ENCODE measurements at places on chromosomes 6 and 20.

DNA sequence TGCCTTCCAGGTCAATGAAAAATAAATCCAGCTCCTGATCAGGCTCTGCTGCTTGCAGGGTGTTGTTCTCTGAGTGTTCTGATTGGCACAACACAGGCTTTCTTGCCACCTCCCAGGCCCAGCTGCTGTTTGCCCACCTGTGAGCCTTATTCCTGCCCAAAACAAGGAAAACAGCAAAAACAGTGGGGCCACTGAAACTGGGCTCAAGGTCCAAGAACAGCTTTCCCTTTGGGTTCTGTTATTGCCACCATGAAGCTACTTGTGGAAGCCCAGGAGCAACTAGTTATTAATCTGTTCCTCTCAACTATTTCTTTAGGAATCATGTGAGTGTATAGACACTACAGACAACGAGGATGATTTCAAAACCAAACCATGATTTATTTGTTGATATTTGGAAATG, 159.1 kb downstream of the PLCB1 start:
- H3K27ac ChIP-seq: no peak overlapping the region
- no peaks in the 10 kb centered on the region for H3K36me3 ChIP-seq
- peaks cover 1% of the 10 kb centered on the region for H3K27me3 ChIP-seq
- no peak overlapping the region for H3K4me3 ChIP-seq
- H3K4me1 ChIP-seq: no peaks in the 10 kb centered on the region
- DNase-seq: no peak

GRCh38 chr6:74519163-74519562, 686.7 kb downstream of the COL12A1 start:
- no peak for DNase-seq
- no peak overlapping the region for H3K4me3 ChIP-seq
- no peaks in the 10 kb centered on the region for H3K27me3 ChIP-seq
- H3K36me3 ChIP-seq: no peaks in the 10 kb centered on the region
- H3K27ac ChIP-seq: no peak overlapping the region
- H3K4me1 ChIP-seq: no peaks in the 10 kb centered on the region

DNA sequence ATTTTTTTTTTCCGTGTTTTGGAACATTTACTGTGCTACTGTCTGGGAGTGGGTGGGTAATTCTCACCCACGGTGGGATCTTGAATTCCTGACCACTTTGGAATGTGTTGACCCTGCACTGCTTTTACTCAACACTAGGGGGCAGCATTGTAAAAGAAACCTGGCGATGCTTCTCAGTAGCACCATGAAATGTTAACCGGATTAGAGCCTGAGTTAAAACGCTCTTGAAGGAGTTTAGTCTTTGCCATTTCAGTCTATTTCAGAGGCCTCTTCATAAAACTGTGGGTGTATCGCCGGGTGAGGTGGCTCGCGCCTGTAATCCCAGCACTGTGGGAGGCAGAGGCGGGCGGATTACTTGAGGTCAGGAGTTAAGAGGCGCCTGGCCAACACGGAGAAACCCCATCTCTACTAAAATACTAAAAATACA, 114.4 kb upstream of the PRND start:
- H3K4me3 ChIP-seq: no peak overlapping the region
- H3K27me3 ChIP-seq: peaks cover 22% of the 10 kb centered on the region
- H3K36me3 ChIP-seq: no peaks in the 10 kb centered on the region
- peak; percentile 41 for DNase-seq

- H3K4me3 ChIP-seq: no peak overlapping the region
- DNase-seq: no peak
- peaks cover 14% of the 10 kb centered on the region for H3K4me1 ChIP-seq
- H3K36me3 ChIP-seq: no peaks in the 10 kb centered on the region
- H3K27ac ChIP-seq: no peak overlapping the region
Observed at GRCh38 chr6:21259660-21260059, 333.9 kb upstream of the SOX4 start.

GRCh38 chr20:44585057-44585963, 2.9 kb downstream of the PKIG start:
- no peaks in the 10 kb centered on the region for H3K36me3 ChIP-seq
- H3K4me1 ChIP-seq: peaks cover 15% of the 10 kb centered on the region
- DNase-seq: no peak
- H3K4me3 ChIP-seq: no peak overlapping the region
- peaks cover 3% of the 10 kb centered on the region for H3K27me3 ChIP-seq

- no peaks in the 10 kb centered on the region for H3K27me3 ChIP-seq
- H3K27ac ChIP-seq: no peak overlapping the region
- no peaks in the 10 kb centered on the region for H3K4me1 ChIP-seq
- no peaks in the 10 kb centered on the region for H3K36me3 ChIP-seq
- H3K4me3 ChIP-seq: no peak overlapping the region
Observed at GRCh38 chr6:14995208-14995607, 250.7 kb upstream of the JARID2 start.

DNA sequence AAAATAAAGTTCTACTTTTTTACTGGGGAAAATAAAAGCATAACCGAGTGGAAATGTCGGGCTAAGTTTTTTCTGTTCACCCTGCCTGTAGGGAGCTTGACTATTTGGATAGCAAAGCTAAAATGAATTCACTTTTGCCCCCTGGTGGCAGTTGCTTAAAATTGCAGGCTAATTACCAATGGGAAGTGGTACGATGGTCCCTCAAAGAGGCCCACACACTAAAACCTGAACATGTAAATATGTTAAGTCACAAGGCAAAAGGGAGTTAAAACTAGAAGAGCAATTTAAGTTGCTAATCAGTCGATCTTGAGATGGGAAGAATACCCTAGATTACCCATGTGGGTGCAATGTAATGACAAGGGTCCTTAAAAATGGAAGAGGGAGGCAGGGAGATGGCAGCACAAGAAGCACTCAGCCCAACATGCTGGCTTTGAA, 916 bp upstream of the SUN5 start:
- H3K4me3 ChIP-seq: no peak overlapping the region
- no peak for DNase-seq
- no peak overlapping the region for H3K27ac ChIP-seq
- peaks cover 3% of the 10 kb centered on the region for H3K36me3 ChIP-seq
- no peaks in the 10 kb centered on the region for H3K27me3 ChIP-seq

- H3K36me3 ChIP-seq: no peaks in the 10 kb centered on the region
- H3K27ac ChIP-seq: no peak overlapping the region
- DNase-seq: no peak
- peaks cover 5% of the 10 kb centered on the region for H3K4me1 ChIP-seq
Observed at GRCh38 chr6:12178521-12178920, 111.6 kb upstream of the EDN1 start.

- no peaks in the 10 kb centered on the region for H3K4me1 ChIP-seq
- no peaks in the 10 kb centered on the region for H3K36me3 ChIP-seq
- DNase-seq: no peak
- no peak overlapping the region for H3K4me3 ChIP-seq
Observed at GRCh38 chr6:40710626-40711330, 123.6 kb upstream of the LRFN2 start.

- peaks cover 5% of the 10 kb centered on the region for H3K36me3 ChIP-seq
- H3K27me3 ChIP-seq: no peaks in the 10 kb centered on the region
- peak overlapping the region; percentile 86 for H3K27ac ChIP-seq
- H3K4me1 ChIP-seq: peaks cover 24% of the 10 kb centered on the region
Observed at GRCh38 chr6:38571721-38572120, 68.0 kb downstream of the BTBD9 start.

GRCh38 chr6:156832231-156832647, 55.1 kb downstream of the ARID1B start:
- peaks cover 24% of the 10 kb centered on the region for H3K4me1 ChIP-seq
- H3K36me3 ChIP-seq: peaks cover 38% of the 10 kb centered on the region
- no peak overlapping the region for H3K27ac ChIP-seq
- no peak for DNase-seq

DNA sequence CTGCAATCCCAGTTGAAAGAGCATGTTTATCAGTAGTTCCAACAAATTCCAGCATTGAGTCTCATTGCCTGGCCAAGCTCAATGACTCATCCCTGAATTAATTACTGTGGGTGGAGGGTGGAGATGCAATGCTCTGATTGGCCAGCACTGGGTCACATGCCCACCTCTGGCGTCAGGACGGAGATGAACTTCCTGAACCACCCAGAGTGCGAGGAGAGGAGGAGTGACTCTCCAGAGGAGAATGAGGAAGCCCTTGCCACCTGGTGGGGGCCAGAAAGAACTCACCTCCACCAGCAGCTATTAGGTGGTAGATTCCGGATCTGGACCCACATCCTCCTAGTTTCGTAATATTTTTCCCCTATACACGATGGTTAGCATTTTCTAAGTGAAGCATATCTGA, 283.9 kb downstream of the TBC1D7 start:
- no peak for DNase-seq
- H3K36me3 ChIP-seq: no peaks in the 10 kb centered on the region
- peaks cover 2% of the 10 kb centered on the region for H3K4me1 ChIP-seq
- H3K4me3 ChIP-seq: no peak overlapping the region
- H3K27me3 ChIP-seq: peaks cover 10% of the 10 kb centered on the region
- no peak overlapping the region for H3K27ac ChIP-seq

DNA sequence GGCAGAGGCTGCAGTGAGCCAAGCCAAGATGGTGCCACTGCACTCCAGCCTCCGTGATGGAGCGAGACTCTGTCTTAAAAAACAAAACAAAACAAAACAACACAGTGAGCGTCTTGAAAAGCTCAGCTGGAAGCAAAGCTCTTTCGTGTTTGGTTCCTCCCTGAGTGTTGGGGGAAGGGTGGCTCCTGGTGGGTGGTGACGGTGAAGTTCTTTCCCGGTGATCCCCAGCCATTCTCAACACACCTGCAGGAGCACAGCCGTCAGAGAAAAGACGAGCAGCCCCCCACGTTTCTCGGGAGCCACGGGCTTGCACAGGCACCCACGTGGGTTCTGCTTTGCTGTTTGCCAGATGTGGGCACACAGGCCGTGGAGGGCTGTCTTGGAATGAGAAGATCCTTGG, 3.2 kb downstream of the BHLHE23 start:
- H3K27me3 ChIP-seq: peaks cover 62% of the 10 kb centered on the region
- H3K36me3 ChIP-seq: no peaks in the 10 kb centered on the region
- no peak overlapping the region for H3K4me3 ChIP-seq

- no peak overlapping the region for H3K4me3 ChIP-seq
- no peak for DNase-seq
- H3K36me3 ChIP-seq: no peaks in the 10 kb centered on the region
- no peaks in the 10 kb centered on the region for H3K4me1 ChIP-seq
Observed at GRCh38 chr20:41293269-41294037, 24.1 kb downstream of the ZHX3 start.

GRCh38 chr6:108159981-108160380, 5.8 kb upstream of the NR2E1 start:
- no peak overlapping the region for H3K27ac ChIP-seq
- DNase-seq: no peak
- no peak overlapping the region for H3K4me3 ChIP-seq
- peaks cover 3% of the 10 kb centered on the region for H3K4me1 ChIP-seq
- H3K27me3 ChIP-seq: peaks cover 89% of the 10 kb centered on the region
- H3K36me3 ChIP-seq: peaks cover 3% of the 10 kb centered on the region

GRCh38 chr6:148192310-148192709, 150.3 kb upstream of the SASH1 start:
- H3K27ac ChIP-seq: no peak overlapping the region
- H3K27me3 ChIP-seq: peaks cover 37% of the 10 kb centered on the region
- H3K4me3 ChIP-seq: no peak overlapping the region
- H3K4me1 ChIP-seq: no peaks in the 10 kb centered on the region
- H3K36me3 ChIP-seq: no peaks in the 10 kb centered on the region
- no peak for DNase-seq

GRCh38 chr6:137390334-137390733, 103.9 kb downstream of the OLIG3 start:
- no peak overlapping the region for H3K4me3 ChIP-seq
- H3K27me3 ChIP-seq: no peaks in the 10 kb centered on the region
- no peak overlapping the region for H3K27ac ChIP-seq
- no peak for DNase-seq
- H3K36me3 ChIP-seq: peaks cover 5% of the 10 kb centered on the region

DNA sequence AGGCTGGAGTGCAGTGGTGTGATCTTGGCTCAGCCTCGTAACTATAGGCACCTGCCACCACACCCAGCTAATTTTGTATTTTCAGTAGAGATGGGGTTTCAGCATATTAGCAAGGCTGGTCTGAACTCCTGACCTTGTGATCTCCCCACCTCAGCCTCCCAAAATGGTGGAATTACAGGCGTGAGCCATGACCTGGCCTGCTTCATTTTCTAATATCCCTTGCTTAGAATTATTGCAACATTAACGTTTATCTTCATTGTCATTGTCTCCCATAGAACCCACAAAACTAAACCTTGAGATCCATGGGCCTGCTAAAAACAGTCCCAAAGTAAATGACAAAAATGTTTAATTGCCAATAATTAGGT, 6.1 kb downstream of the EEF1A1 start:
- no peaks in the 10 kb centered on the region for H3K27me3 ChIP-seq
- no peak overlapping the region for H3K4me3 ChIP-seq
- H3K27ac ChIP-seq: peak overlapping the region; percentile 87
- DNase-seq: no peak

- peak; percentile 29 for DNase-seq
- H3K4me1 ChIP-seq: peaks cover 24% of the 10 kb centered on the region
- H3K36me3 ChIP-seq: no peaks in the 10 kb centered on the region
- H3K27ac ChIP-seq: peak within 1 kb of the TSS; percentile 69
- H3K4me3 ChIP-seq: peak within 1 kb of the TSS; percentile 26
Observed at GRCh38 chr20:23086056-23086566, at the start of gene CD93. Gene CD93 (minus strand): TSS chr20:23086324. CDS start chr20:23086192, 132 bp downstream.

DNA sequence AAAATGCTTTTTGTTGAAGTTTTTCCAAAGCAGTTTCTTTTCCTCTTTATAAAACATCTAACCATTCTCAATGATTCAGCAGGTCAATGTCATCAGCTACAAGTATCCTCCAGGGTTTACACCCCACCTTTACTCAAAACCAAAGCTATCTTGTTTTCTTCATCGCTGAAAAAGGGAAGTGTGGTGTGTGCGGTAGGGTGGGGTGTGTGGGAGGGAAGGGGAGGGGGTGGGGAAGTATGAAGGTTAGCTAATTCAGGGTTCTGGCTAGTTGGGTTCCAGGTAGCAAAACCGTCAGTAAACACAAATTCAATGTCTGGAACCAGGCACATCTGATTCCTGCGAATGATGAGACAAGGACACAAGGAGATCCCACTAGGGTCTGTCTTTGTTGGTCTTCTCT, 189.6 kb downstream of the GJA10 start:
- H3K27me3 ChIP-seq: no peaks in the 10 kb centered on the region
- peak overlapping the region; percentile 68 for H3K27ac ChIP-seq
- DNase-seq: peak; percentile 34
- H3K4me3 ChIP-seq: peak overlapping the region; percentile 15

- no peak overlapping the region for H3K4me3 ChIP-seq
- peak; percentile 36 for DNase-seq
- H3K27me3 ChIP-seq: peaks cover 18% of the 10 kb centered on the region
- H3K4me1 ChIP-seq: no peaks in the 10 kb centered on the region
- H3K27ac ChIP-seq: no peak overlapping the region
Observed at GRCh38 chr6:132530293-132530974, 7.6 kb upstream of the TAAR9 start.

GRCh38 chr20:46221256-46221833, 87.0 kb downstream of the CDH22 start:
- no peak for DNase-seq
- H3K4me3 ChIP-seq: no peak overlapping the region
- peaks cover 8% of the 10 kb centered on the region for H3K27me3 ChIP-seq
- H3K4me1 ChIP-seq: no peaks in the 10 kb centered on the region
- H3K36me3 ChIP-seq: no peaks in the 10 kb centered on the region

- H3K4me1 ChIP-seq: no peaks in the 10 kb centered on the region
- H3K4me3 ChIP-seq: no peak overlapping the region
- no peaks in the 10 kb centered on the region for H3K27me3 ChIP-seq
Observed at GRCh38 chr6:37381579-37381978, 27.8 kb downstream of the RNF8 start.

- no peaks in the 10 kb centered on the region for H3K36me3 ChIP-seq
- peaks cover 3% of the 10 kb centered on the region for H3K27me3 ChIP-seq
- DNase-seq: no peak
Observed at GRCh38 chr6:125491860-125492618, 190.3 kb upstream of the HDDC2 start.

- H3K4me3 ChIP-seq: no peak overlapping the region
- DNase-seq: no peak
- H3K36me3 ChIP-seq: peaks cover 8% of the 10 kb centered on the region
- peaks cover 13% of the 10 kb centered on the region for H3K4me1 ChIP-seq
- no peaks in the 10 kb centered on the region for H3K27me3 ChIP-seq
- no peak overlapping the region for H3K27ac ChIP-seq
Observed at GRCh38 chr20:62040933-62041332, 24.7 kb downstream of the TAF4 start.

Measured in activated T-helper 2 cell treated with anti-CD3 and anti-CD28 coated beads, Interferon-gamma antibody, Interleukin-2, Interleukin-4, amounts not matched to agents 10 μg/mL and 5 μg/mL and 100 μg/mL, durations not matched to agents 14 hours and 24 hours and 36 hours (primary cell).